ENCODE measurements at places on chromosomes 2 and 18.

GRCh38 chr2:165757906-165758675 lies 36.0 kb downstream of the GALNT3 start:
- no peak for DNase-seq
- H3K36me3 ChIP-seq = peaks cover 8% of the 10 kb centered on the region

- H3K27ac ChIP-seq = no peak overlapping the region
- peaks cover 5% of the 10 kb centered on the region for H3K27me3 ChIP-seq
- no peak for DNase-seq
Observed at GRCh38 chr2:226399006-226399405, 400.6 kb downstream of the IRS1 start.

GRCh38 chr18:61998957-61999356 lies 106.2 kb upstream of the RNF152 start:
- no peak for DNase-seq
- peaks cover 8% of the 10 kb centered on the region for H3K4me1 ChIP-seq
- peaks cover 4% of the 10 kb centered on the region for H3K36me3 ChIP-seq
- no peak overlapping the region for H3K27ac ChIP-seq
- H3K27me3 ChIP-seq = no peaks in the 10 kb centered on the region

GRCh38 chr2:17258861-17259260 lies 259.4 kb downstream of the RAD51AP2 start:
- H3K27ac ChIP-seq = no peak overlapping the region
- H3K27me3 ChIP-seq = no peaks in the 10 kb centered on the region
- H3K36me3 ChIP-seq = no peaks in the 10 kb centered on the region
- DNase-seq = no peak
- H3K4me1 ChIP-seq = no peaks in the 10 kb centered on the region

DNA sequence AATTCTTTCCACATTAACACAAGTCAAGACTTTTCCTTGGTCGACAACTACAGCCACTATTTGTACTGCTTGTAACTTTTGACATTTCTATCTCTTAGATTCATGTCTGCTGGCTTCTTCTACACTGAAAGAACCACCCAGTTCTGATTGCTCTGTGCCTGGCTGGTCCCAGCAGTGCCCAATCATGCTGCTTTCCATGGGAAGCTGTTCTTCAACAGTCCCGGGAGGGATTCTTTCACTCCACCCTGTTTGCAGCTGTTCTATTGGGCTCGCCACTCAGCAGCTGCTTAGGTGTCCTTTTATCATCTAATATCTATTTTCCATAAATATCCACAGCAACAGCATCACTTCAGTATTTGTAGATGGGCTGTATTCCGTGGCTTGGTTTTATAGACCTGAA lies 471.1 kb upstream of the SMIM21 start:
- no peaks in the 10 kb centered on the region for H3K27me3 ChIP-seq
- no peak overlapping the region for H3K27ac ChIP-seq
- H3K4me1 ChIP-seq = no peaks in the 10 kb centered on the region
